Neural crest cell (in vitro differentiated cells): ENCODE measurements at places on chromosomes 3 and 15. TPM values are rescaled to one million over a fixed set of nuclear protein-coding genes. Genes with fewer than 3 reads are reported as not detected.

DNA sequence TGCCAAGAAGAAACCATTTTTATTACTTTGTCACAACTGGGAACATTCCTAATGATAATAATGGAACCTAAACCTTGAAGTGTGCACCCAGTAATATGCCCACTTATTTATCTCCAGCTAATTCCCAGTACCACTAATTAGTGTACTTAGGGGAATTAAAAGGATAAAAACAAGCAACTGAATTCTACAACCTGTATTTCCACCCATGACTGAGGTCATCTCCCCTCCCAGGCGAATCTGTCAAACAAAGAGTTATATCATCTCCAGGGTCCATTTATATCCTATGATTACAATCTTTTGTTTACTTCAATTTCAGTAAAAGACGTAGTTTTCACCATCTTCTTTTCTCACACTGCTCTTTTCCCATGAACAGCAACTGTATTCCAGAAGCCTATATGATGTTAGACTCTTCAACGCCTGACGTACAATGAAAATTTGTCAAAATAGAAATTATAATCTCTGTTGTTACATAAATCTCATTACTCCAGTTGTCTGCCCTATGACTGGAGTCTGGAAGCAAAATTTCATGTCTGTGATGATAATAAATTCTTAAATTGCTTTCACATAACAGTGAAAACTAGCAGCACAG is 177.6 kb downstream of the GOLIM4 start:
- DNase-seq = no peak

DNA sequence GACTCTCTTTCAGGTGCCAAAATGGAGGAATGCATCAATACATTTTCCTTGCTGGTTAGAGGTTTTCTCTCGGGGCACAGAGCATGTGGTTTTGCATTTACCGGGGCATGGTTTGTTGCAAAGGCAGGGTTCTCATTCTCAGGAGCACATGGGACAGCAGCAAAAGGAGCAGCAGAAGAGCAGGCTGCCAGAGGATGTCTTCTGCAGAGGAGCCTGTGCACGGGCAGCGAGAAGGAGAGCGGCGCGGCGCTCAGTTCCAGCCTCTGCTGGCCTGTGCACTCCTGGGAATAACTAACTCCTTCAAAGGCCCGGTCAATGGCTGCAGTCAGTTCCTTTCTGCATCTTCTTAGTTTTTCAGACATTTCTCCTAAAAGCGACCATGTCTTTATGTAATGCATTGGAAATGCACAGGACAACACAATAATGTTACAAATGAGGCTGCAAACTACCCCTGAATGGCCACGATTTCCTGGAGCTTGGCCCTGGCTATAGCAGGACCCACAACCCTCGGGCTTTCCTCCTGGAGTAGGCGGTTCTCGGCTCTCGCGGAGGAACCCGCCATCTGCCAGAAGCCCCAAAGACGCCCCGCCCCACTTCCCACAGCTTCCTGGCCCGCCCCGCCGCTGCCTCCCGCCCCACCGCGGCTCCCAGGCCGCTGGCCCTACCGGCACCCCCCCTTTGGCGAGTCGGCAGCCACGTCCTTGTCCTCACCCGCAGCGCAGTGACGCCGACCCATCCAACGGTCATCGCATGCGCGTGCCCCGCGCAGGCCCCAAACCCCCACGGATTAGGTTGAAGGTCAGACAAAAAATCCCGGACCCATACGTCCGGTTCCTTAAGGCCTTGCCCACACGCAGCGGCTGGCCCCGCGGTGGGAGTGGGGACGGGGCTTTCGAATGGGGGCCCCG is at the start of gene C3orf62:
C3orf62 (minus strand) TSS at position 758 of the 908 bp plus-strand sequence; CDS start at position 398, 360 bp downstream.
- DNase-seq = no peak

Gene AQP9
- total RNA-seq = not detected in 2 replicates

- DNase-seq = no peak
Measured at GRCh38 chr3:16132928-16133327, 41.6 kb upstream of the GALNT15 start.

Gene SQOR
- 0.43 TPM in 1 of 2 replicates, not detected in the other for total RNA-seq

DNA sequence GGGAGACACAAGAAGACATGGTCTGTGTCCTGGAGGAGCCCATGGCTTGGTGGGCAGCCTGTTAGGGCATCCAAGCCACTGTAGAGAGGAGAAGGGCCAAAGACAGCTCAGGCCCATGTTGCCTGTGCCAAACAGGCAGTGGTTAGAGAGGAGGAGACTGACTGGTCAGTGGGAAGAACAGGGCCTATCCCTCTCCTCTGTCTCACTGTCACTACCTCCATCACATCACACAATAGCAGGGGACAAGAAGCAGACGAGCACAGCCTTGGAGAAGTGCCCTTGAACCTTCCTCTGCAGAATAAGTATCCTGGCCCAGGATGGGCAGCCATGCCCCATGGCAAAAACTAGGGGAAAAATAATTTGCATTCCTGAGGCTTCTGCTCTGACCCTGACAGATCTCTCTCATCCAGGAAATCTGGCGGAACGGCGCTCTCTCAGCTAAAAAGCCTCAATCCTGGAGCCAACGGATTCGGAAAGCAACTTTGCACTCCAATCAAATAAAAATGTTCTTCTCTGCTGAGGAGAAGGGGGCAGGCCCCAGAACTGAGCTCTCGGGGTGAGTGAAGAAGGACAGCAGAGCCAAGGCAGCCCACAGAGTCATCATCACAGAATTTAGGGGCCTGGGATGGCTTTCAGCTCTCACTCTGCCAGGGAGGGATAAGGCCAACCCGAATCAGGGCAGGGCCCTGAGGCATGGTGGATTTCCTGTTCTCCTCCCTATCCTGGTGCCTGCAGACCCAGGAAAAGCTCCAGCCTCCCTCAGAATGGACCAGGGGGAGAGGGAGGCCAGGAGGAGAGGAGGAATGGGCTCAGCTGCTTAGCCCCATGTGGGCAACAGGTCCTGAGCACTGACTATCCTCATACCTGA is 1.6 kb downstream of the SHF start:
- DNase-seq = no peak

GRCh38 chr3:64247991-64248646 is 22.9 kb upstream of the PRICKLE2 start:
- DNase-seq = no peak

GRCh38 chr15:39232512-39232911 is 348.4 kb upstream of the THBS1 start:
- DNase-seq = no peak

DNA sequence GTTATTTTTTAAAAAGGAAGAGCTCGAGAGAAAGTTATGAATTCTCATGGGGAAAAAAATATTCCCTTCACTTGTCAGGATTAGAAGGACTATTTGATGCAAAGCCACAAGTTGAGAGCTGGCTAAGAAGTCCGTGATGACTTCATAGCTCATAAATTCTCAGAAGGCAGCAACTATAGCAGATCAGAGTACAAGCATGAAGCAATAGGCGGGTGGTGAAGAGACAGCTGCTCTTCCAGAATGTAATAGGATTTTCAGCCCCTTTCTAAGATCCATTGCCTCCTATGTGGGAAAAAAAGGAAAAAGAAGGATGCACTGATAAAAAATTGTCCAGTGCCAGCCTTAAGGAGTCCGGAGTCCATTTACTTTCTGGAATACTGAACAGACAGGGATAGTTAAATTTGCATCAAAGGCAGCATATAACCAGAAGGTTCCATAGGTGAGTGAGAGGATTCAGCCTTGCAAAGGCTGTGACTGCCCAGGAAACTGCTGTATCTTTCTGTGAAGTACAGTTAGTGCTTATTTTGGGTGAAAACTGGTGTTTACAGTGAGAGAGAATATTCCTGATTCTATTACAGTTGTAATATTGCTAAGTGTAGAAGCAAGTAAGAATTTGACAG is 929.5 kb upstream of the ALCAM start:
- no peak for DNase-seq

Gene PLIN1
- 0.56 and 0.73 TPM in 2 replicates for total RNA-seq

DNA sequence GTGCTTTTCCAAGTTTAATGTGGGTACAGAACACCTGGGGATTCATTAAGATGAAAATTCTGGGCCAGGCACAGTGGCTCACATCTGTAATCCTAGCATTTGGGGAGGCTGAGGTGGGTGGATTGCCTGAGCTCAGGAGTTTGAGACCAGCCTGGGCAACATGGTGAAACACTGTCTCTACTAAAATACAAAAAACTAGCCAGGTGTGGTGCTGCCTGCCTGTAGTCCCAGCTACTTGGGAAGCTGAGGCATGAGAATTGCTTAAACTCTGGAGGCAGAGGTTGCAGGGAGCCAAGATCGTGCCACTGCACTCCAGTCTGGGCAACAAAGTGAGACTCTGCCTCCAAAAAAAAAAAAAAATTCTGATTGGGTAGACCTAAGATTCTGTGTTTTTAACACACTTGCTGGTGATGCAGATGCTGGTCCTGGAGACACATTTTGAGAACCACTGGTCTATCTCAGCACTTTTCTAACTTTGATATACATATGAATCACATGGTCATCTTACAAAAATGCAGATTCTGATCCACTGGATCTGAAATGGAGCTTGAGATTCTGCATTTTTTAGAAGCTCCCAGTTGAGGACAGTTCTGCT is 223.8 kb upstream of the SATB1 start:
- no peak for DNase-seq

- DNase-seq = no peak
Measured at GRCh38 chr3:111915905-111916304, 56.8 kb downstream of the PHLDB2 start.
